HepG2 (cell line): ENCODE measurements at places on chromosomes 5 and 9.
A peak's percentile ranks its signal among the peaks of the same experiment; 100 is the strongest.

DNA sequence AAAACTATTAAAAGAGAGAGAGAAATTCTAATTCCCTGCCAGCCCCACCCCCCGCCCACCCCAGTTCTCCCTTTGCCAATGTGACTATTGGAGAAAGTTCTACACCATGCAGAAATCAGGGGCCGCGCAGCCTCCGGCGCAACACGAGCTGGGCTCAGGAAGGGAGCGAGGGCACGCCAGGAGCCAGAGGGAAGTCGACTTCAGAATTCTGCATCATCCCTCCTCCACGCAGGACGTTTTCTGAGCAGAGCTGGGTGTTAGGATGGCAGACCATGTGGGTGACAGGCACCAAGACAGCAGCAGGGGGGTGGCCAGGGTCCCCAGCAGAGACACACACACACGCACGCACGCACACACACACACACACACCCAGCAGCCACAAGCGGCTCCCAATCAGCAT is 72.6 kb downstream of the PTCH1 start:
- no peak for DNase-seq

- DNase-seq, result peak; percentile 31
These were observed 76.2 kb upstream of the IL6ST start for GRCh38 chr5:56070851-56071465.

DNA sequence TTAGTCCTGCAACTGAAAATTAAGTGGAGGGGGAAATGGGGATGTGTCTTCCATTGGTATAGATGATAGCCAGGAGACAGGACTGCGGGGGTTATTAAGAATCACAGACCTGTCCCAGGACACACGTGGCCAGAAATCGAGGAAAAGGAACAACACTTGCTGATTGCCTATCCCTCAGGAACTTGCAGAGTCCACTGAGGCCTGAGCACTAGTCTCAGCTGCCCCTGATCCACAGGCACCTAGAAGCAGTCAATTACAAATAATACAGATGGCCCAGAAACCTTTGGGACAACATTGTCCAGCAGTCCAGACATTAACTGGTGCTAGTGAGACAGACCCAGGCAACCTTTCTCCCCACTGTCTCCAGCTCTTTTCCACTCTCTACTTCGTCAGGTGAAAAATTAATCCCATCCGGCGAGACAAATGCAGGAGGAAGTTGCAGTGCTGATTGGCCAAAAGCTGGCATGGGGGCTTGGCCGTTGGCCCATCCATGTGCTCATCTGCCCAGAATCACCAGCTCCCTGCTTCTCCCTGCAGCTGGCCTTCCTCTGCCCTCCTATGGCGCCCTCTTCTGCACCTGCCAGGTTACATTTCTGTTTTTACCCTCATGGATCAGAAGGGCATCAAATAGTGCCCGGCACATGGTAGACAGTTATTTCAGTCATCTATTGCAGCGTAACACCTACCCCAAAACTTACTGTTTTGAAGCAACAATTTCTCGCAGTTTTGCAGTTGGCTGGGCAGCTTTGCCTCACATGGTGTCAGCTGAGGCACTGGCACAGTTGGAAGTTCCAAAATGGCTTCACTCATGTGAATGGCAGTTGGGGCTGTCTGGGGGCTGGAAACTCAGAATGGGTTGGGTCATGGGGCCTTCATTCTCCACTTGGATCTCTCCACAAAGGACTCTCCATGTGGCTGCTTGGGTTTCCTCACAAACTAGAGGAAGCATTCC is 3.6 kb upstream of the B4GALT1 start:
- no peak for DNase-seq

GRCh38 chr5:117889596-117889995 is 1098.8 kb downstream of the DTWD2 start:
- no peak for DNase-seq

DNA sequence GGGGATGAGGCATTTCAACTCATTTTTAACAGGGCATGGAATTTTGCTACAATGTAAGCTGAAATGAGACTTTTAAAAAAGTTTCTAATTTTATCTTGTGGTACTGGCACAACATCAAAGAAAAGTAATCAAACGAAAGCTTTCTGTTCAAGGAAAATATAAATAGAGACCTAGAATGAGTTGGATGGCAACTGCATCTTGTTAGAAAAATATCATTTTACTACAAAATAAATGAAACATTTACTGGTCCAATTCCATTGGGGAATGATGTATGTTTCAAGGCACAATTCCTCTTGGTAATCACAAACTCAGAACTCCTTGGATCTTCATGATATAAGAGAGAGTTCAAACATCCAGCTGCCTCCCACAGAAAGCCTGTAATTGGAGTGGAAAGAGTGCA is 102.8 kb downstream of the HMHB1 start:
- DNase-seq, result no peak

DNA sequence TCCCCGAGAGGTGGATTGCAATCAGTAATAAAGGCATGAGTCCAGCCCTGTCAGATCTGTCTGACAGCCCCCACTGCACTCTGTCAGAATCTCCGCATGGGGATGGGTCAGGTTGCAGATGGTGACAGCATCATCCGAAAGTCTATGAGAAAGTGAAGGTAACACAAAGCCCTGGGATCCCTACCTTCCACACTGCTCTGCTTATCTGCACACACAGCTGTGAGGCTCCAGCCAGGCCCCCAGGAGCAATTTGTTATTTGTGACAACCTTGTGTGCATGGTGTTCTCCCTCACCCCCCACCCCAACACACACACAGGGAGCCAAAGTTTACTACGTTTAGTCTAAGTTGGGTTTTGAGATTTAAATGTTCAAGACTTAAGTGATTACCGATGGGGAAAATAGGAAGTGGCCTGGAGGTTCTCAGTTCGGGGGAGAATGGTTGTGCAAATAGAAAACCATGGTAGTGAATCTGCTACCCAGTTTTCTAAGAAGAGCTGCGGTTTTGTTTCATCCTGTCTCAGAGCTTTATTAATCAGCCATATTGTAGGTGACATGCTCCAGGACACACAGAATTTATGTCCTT is 92.7 kb downstream of the SV2C start:
- DNase-seq, result no peak

DNA sequence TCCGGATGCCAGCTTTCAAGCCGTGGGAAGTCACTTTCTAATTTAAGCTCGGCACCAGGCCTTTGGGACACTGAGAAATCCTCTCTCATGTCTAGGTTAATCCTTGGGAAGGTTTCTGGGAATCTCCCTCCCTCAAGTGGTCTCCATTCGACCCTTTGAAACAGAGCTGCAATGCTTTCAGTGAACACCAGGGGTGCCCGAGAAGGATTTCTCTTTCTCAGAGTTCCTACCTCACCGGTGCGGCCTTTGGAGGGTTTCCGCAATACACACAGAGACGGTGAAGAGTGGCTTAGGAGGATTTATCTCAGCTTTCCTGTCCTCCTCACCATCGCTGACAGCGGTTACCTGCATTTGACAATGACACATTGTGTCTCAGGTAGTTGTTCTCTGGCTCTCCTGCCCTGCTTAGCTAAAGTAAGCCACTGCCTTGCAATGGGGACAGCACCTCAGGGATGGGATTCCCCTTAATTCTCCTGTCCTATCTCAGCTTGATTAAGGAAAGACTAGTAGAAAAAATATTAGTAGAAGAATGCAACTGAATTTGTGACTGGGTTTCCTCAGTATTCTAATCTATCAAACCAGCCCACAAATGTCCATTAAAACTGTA is 180.6 kb downstream of the GABRG2 start:
- DNase-seq, result peak; percentile 15

- DNase-seq, result no peak
These were observed 24.4 kb downstream of the SKIC3 start for GRCh38 chr5:95530416-95530815.

DNA sequence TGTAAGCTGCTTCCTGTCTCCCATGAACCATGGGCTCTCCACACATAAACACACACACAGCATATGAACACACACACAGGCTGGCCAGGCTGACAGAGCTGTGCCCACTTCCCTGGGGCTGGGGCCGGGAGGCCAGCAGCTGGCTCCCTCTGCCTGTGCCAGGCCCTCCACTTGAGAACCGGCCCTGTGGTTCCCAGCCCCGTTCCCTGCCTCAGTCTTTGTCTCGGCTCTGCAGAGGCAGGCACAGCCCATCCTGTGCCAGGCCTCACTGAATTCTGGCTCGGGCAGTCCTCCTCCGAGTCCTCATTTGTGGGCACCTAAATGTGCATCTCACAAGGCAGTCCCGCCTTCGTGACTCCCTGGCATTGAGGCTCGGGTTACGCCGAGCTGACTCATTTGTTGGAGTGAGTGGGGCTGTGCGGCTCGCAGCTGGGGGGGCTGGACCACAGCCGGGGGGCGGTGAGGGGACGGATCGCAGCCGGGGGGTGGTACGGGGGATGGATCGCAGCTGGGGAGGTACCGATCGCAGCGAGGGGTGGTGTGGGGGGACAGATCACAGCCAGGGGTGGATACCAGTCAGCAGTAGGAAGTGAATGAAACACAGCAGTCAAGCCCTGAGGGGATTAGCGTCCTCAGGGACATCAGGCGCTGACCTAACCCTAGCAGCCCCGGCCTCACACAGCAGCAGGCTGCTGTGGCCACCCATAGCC is 72.3 kb downstream of the PSMB7 start:
- no peak for DNase-seq

DNA sequence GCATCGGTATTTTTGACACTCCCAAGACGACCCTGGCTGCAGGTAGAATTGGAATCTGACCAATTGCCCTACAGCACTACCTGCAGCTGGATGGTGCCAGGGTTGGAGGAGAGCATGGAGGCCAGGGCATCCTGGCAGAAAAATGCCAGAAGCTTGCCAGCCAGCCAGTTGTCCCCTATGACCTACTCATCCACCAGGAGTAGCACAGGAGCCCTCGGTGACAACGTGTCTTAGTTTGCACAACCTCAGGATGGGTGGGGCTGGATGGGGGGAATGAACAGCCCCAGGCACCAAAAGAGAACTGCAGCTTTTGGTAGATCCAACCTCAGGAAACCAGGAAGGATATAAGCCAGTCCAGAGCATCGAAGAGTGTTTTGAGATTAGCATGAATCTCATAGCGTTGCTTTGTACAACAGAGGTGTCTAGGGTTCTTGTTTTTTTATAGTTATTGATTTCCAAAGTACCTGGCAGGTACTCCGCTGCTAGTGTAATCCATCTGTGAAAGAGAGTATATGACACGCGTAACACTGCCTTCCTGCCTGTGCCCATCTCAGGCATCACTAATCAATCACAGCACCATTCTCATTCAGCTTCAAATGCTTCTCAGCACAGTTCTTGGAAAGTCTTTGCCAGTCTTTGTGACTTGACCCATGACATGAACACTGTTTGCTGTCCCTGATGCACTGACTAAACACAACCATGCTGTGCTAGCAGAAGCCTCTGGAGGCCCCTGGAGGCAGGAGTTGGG is 36.7 kb upstream of the ASS1 start:
- DNase-seq, result no peak

- no peak for DNase-seq
These were observed 156.3 kb downstream of the ELAVL2 start for GRCh38 chr9:23669776-23670175.

DNA sequence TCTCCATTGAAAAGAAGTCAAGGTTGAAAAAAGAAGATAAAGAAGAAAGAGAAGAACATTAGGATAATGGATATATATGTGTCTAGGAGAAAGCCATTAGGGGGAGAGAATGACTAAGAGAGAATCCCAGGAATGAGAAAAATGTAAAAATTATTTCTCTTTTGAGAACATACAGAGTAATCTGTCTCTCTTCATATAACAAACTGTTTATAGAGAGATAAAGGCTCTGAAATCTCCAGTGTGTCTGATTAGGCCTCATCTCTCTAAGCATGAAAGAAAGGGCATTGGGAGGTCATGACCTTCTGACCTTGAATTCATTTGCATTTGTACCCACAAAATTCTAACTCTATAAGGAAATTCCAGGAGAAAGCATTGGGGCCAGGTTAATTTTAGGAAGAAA is 3.5 kb upstream of the MPDZ start:
- DNase-seq, result no peak

GRCh38 chr5:2353871-2354440 is 397.5 kb downstream of the IRX2 start:
- DNase-seq, result no peak

DNA sequence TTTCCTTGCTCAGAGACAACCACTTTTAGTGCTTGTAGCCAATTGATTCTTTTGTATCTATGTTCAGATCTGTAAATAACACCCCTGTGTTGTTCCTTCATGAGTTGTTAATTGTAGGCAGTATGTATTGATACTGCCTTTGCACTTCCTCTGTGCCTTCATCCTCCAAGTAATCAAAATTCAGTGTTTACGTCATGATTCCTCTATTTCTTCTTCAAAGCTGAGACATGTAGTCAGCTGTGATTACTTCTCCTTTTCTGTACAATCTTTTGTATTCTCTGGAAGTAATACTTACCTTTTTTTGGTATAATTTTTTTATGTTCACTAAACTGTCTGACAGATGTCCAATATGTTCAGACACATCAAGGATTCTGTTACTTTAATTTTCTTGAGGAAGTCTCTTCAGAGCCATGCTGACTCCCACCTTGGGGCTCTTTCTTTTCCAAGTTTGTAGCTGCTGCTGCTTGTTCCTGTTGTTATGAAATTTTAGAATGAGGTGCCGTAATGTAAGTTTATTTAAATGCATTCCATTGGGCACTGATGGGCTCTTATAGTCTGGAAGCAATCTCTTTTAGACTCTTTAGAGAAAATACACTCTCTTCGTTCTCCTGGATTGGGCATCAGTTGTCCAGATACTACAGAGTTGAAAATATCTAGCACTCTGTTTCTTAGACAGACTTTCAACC is 30.5 kb upstream of the LRRC70 start:
- no peak for DNase-seq

- no peak for DNase-seq
These were observed 69.0 kb downstream of the WNK2 start for GRCh38 chr9:93252781-93253530.

- no peak for DNase-seq
These were observed 518.5 kb downstream of the ZNF608 start for GRCh38 chr5:124227914-124228313.

GRCh38 chr5:178667101-178667500 is 40.3 kb upstream of the CLK4 start:
- DNase-seq, result no peak

DNA sequence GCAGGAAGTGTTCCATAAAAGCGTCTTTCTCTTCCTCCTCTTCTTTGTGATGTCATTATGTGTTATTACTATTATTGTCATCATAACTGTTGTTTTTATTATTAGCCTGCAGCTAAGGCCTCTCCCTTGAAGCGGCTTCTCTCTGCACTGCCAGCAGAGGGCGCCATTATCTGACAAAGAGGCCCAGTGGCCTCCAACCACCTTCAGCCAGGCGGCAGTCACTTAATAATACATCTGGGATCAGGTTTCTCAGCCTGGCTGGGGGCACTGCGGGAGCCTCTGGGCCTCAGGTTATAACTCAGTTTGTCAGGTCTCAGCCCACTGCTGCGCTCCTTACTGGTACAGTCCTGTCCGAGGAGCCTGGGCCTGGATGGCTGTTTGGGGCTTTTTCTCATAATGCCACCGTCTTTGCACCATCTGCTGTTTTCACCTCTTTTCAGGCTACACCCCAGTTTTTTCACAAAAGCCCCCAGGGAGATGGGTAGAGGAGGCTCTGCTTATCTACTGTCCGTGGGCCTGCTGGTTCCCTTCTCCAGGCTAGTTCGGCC is 281.9 kb downstream of the NSG2 start:
- peak; percentile 42 for DNase-seq

DNA sequence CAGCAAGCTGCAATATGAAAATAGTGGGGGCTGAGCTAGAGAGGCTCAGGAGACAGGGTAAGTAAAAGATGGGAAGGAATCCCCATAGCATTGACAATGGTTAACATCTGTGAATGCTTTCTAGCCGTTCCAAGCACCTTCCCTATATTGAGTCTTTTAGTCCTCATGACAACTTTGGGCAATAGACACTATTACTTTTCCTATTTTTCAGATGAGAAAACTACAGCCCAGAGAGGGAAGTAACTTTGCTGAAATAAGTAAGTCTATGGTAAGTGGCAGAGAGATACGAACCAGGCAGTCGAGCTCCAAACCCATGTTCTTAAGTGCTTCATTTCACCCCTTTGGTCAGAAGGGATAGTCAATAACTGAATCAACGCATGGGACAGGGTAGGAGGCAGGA is 94.5 kb downstream of the COL23A1 start:
- no peak for DNase-seq
